ENCODE measurements at places on chromosomes 2 and 18. TPM values are rescaled to one million over a fixed set of nuclear protein-coding genes. Genes with fewer than 3 reads are reported as not detected.

DNA sequence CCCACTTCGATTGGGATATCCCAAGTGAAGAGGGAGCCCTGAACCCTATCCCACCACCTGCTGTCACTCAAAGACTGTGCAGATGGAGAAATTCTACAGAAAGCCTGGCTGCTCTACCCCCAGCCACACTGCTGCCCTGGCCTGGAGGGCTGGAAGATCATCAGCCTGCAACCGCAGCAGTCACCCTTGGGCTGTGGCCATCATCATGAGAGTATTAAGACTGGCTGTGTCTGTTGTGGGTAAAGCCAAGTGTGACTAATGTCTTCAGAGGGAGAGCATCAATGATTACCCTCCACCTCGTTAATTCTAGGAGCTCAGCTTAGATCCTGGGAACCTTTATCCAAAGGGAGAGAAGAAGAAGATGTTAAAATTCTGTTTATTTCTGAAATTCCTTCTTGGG, 221.5 kb downstream of the TFCP2L1 start:
- DNase-seq: peak; percentile 79

DNA sequence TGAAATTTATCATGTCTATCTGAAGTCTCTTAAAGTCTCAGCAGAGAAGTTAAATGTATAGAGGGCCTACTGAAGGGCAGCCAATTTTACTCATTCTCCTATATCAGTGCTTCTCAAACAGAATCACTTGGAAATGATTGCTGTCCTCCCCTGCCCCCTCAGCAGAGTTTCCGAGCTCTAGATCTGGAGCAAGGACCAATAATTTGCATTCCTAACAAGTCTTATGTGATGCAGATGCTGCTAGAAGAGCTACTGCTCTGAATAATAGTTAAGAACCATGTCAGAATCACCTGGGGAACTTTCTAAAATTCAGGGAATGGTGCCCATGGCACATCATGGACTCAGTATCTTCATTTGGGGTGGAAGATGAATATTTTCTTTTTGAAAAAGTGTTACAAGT, 105.6 kb upstream of the EPHA4 start:
- DNase-seq: no peak

DNA sequence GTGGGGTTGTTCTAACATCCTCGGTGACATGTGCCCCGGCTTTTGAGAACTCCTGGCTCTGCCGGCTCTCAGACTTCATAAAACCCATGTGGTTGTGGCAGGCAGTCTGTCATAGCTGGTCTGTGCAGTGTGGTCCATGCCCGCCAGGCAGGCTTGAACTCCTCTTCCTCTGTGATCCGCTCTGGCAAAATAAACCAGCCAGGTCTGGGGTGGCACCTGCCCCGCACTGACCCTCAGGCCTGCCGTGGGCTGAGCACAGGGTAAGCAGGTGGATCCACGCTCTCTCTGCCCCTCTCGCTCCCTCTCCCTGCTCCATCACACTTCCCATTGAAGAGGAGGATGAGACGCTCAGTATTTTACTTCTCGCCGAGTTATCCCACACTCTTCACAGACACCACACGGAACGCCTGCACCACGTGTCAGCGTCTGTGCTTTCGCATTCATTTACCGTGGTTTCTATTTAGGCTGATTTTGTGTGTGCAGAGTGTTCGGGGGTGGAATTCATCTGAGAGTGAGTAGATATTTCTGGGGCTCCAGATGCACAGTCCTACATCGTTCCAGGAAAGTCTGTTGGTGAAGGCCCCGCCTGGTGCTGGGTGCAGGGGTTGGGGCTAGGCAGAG, 56.4 kb downstream of the RTP5 start:
- no peak for DNase-seq

DNA sequence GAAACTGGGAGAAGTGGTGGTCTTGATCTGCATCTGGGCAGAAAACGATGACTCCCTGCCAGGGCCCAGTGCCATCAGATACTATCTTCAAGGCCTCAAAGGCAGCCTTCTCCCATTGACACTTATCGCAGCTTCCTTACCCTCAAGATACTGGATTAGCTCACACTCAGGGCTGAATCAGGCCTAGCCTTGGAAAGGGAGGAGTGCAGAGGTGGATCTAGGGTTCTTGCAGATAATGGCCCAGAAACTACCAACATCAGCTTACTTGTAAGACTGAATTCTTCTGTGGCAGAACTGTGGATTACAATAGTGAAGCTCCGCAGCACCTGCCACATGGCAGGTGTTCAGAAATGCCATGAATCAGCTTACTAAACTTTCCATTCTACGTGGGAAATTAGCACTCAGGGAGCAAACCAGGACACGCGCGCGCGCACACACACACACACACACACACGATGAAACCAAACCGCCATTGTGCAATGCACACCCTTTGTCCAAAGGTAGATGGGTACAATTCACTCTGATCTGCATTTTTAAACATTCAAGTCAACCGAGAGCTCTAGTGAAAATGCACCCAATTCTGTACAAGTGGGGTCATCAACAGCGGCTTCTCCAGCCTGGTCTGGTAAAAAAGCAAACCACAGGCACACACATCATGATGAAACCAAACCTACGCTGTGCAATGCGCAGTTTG, 26.3 kb upstream of the TMEM182 start:
- no peak for DNase-seq

DNA sequence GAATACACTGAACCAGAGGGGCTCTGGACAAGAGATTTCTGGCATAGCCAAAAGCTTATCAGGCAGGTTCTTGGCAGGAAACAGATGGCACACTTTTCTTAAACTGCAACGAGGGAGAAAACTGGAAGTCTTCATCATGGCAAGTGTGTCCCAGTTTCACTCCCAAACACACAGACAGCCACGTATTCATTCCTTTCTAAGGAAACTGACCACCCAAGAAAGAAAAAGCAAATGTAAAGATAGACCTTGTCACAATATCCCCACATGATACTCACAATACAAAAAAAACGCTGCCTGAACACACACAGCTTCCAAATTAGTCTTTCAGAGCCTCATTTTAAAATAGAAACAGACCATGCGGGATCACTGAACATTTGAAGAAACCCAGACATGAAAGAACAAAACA, 40.6 kb upstream of the RTTN start:
- DNase-seq: no peak

DNA sequence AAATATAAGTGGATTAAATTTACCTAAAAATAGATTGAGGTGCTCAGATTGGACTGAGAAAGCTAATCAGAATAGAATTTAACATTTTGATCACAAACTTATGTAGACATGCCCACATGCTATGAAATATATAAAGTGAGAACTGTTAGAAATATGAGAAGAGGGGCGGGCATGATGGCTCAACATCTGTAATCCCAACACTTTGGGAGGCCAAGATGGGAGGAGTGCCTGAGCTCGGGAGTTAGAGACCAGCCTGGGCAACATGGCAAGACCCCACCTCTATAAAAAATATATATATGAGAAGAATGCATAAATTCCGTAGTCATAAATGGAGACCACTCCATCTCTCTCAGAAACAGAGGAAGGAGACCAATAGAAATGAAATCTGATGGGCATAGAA, 25.7 kb downstream of the NTSR2 start:
- no peak for DNase-seq

DNA sequence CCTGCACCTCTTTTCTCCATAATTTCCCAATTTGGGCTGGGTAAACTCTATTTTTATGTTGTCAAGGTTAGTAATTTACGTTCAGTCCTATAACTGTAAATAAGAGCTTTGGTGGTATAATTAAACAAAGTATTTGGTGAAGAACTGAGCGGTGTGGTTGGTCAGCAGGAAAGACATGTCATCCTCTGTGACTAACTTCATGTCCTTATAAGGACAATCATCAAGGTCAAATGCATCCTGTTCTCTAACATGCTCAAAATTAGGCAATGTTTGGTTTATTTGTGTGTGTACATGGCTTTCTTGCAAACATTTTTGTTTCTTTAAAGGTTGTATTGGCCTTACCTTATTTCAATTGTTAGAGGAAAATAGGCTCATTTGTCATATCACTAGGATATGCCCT, 121.5 kb upstream of the NABP1 start:
- no peak for DNase-seq

- DNase-seq: no peak
These were observed 59.9 kb upstream of the TANK start for GRCh38 chr2:161100211-161100895.

DNA sequence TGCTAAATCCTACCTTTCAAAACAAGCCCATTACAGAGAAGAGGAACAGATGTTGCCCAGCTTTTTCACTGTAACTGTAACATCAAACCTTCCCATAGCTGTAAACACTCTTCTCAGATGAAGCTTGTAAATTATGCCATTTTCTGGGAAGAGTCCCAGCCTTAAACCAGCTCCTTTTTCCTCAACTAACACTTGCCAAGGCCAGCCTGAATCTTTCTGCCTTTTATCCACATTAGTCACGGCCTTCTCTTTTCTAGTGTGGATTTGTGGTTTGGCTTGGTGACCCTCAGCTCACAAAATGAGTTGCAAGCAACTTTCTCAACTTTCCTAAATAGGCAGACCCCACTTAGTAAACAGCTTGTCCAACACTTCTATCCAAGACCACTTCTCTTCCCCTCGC, 90.2 kb downstream of the CABLES1 start:
- DNase-seq: peak; percentile 96

MGAT5 gene
- total RNA-seq: 21.2 TPM

LHCGR gene
- total RNA-seq: not detected

METTL4 gene
- total RNA-seq: 7.9 TPM

SCYGR2 gene
- total RNA-seq: not detected

TBC1D8 gene
- 5.1 TPM for total RNA-seq

GRCh38 chr18:68944330-68944729, 146.4 kb downstream of the CCDC102B start:
- no peak for DNase-seq

- DNase-seq: peak; percentile 89
These were observed 22.3 kb downstream of the KLF7 start for GRCh38 chr2:207143215-207144172.

DNA sequence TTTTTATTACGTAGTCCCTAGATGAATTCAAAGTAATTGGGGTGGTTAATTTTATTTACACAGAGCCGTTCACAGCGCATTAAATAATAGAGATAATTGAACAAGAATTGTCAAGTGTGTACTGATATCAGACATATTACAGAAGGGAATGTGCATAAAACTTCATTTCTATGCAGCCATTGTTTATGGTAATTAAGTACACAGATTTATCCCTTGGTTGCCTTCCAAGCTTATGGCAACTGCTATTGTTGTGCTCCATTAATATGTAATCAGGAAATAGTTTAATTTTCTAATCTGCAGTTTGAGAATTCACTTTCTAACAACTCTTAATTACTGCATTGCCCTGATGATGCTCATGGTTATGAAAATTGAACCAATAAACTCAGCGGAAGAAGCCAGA, 47.3 kb upstream of the OTX1 start:
- DNase-seq: no peak

GRCh38 chr2:76039505-76039904, 328.8 kb upstream of the GCFC2 start:
- no peak for DNase-seq

DNA sequence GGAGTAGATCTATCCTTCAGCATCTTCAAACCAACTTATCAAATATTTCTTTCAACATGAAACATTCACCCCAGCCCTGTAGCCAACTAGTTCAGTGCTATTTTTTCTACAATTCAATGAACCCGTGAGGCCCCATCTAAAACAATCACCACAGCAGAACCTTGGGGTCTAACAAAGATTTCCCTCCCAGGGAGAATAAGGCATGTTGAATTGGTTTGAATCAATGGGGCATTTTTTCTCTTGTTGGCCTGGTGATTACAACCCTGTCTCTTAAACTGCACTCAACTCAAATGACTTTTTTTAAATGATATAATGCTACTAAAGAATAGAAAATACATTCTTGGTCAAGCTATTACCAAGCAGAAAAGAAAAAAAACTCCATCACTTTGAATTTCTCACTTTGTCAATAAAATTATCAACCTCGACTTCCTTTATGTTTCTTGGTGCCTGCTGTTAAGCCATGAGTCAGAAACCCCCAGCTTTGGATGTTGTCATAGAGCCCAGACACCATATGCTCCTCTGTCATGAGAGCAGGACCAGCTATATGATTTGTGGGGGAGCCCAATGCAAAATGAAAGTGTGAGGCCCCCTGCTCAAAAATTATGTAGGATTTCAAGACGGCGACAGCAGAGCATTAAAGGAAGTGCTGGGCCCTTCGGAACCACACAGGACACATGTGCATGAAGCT, 282.4 kb downstream of the MEIS1 start:
- no peak for DNase-seq

CFAP53 gene
- total RNA-seq: 0.15 TPM

DNA sequence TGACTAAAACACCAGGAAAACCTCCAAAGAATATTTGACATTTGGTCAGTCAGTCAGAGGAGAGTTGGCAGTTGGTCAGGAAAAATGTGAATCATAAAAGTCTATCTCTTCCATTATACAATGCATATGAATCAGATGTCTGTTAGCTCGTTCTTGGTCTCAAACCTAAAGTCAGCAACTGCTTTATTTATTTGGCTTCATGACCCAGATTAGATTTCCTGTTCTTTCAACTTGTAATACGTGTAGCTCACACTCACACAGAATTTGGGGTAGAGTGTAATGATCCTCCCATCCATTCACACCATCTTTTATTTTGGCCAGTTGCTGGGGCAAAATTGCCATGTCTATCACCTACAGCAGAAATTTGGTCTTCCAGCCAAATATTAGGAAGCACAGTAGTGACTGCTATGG, 81.9 kb upstream of the COL5A2 start:
- peak; percentile 77 for DNase-seq

- peak; percentile 55 for DNase-seq
These were observed 94.0 kb downstream of the CDK15 start for GRCh38 chr2:201900362-201900761.

- no peak for DNase-seq
These were observed 27.9 kb downstream of the G6PC2 start for GRCh38 chr2:168929031-168929430.

DNA sequence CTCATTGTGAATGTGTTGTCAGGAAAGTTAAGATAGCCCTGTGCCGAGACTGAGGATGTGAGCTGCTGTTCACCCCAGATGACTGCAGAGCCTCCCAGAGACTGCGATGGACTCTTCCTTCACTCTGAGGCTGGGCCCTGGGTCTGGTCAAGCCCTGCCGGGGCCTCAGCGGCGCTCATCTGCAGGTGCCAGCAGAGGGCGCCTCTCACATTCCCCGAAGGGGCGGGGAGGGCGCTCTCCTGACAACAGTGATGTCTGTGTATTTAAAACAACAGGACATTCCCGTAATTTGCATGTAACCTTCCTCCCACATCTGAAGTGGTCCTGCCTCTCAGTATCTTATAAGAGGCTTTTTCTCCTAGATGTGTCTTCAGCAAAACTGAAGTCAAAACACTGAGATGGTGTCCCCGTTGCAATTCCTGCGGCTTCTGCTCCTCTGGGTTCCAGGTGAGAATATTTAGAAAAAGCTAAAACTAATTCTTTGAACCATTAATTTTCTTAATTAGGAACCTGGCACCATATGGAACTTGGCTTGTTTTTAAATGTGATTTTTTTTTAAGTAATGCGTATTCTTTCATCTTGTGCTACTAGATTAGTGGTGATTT, 1377.9 kb downstream of the RPIA start:
- DNase-seq: peak; percentile 29

GKN2 gene
- total RNA-seq: not detected

VAMP8 gene
- 0.27 TPM for total RNA-seq

DNA sequence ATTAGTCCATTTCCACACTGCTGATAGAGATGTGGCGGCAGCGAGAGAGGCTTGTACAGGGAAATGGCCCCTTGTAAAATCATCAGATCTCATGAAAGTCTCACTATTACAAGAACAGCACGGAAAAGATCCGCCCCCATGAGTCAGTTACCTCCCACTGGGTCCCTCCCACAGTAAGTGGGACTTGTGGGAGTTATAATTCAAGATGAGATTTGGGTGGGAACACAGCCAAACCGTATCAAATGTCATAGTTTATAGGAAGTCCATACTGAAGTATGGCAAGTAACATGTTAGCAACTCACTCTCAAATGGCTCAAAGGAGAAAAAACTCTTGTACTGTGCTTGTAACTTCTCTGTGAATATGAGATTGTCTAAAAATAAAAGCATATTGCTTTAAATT, 56.1 kb downstream of the FARP2 start:
- peak; percentile 37 for DNase-seq

All from M059J (cell line).